Renal pelvis (tissue), 12 donors: ENCODE measurements at places on chromosomes 2 and 18.

DNA sequence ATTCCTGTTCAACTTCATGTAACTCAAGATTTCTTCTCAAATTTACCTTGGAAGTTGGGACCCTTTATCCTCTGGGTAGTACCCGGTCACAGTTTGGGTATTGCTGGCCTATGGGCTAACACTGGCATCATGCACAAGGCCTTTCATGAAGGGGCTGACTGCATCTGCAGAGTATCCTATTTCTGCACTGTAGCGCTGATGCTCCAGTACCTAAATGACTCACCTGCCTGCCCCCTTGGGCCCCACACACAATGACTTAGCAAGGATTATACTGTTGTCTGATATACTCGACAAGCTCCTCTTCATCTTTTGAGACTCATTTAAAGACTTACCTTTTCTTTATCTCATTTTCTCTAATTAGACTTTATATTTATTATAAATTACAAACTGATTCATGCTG lies 39.9 kb downstream of the DNAH6 start:
- DNase-seq, result no peak

- no peak for DNase-seq
Observed at GRCh38 chr2:28586867-28587266, 91.0 kb downstream of the PLB1 start.

GRCh38 chr2:242051463-242051862 lies 181.9 kb downstream of the RTP5 start:
- no peak for DNase-seq

DNA sequence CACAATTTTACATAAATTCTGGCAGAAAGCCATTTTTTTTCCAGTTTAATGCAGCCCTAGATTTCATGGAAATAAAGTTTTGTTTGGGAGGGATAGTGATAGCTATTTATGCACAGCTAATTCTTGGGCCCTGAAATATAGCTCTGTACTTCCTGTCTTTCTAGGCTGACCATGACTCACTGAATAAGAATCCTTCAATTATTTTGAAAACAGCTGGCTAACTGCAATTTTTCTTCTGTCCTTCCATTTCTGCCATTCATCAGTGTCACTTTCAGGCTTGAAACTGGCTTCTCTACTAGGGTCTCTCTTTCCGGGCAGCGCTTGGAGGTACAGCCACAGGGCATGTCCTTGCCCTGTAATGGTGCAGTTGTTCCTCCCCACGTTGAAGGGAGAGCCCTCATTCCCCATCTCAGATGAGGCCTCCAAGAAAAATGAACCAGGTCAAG lies 97.1 kb upstream of the TMEM178A start:
- DNase-seq, result peak; percentile 73

DNA sequence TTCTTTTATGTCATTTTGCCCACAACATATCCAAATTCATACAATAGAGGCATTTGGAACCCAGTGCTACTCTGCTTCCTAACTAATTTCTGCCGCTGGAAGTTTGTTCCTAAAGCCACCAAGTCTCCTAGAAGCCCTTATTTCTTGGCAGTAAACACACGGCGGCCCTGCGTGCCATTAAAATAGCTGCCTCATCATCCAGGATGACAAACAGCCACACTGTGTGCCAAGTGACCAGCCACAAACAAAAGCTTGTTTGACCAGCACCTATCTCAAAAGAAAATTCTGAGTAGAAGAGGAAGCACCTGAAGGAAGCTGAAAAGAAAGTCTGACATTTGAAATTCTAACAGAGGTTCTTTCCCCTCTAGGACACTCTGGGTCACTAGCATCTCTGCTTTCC lies 64.2 kb downstream of the BCL11A start:
- DNase-seq, result no peak

GRCh38 chr2:212381428-212382102 lies 157.0 kb downstream of the ERBB4 start:
- no peak for DNase-seq
